Stimulated activated CD4-positive, alpha-beta T cell treated with anti-CD3 and anti-CD28 coated beads, TNF-alpha, amount 100 ng/mL, for 24 hours (primary cell): ENCODE measurements at places on chromosomes 4 and X.

GRCh38 chr4:27248829-27249228 lies 388.2 kb downstream of the STIM2 start:
- DNase-seq = no peak

- DNase-seq = no peak
These were observed 69.9 kb downstream of the GASK1B start for GRCh38 chr4:158102904-158103303.

DNA sequence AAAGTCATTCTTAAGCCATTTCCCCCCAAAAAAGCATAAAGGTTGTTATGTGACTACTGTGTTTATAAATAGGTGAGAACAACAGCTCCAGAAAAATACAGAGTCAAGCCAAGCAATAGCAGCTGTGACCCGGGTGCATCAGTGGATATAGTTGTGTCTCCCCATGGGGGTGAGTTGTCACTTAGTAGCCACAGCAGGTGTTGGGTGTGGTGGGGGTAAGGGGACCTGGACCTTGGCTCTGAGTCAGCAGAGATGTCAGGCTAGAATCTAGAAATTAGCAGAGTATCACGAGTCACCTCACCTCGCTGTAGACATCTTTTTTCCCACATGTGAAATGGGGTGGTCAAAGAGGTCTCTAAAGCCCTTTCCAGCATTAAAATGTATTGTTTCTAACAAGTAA lies 42.4 kb downstream of the MOSPD2 start:
- no peak for DNase-seq

GRCh38 chrX:73821921-73822559 lies 259.0 kb downstream of the CHIC1 start:
- no peak for DNase-seq

GRCh38 chr4:38563707-38564495 lies 100.1 kb upstream of the KLF3 start:
- no peak for DNase-seq

DNA sequence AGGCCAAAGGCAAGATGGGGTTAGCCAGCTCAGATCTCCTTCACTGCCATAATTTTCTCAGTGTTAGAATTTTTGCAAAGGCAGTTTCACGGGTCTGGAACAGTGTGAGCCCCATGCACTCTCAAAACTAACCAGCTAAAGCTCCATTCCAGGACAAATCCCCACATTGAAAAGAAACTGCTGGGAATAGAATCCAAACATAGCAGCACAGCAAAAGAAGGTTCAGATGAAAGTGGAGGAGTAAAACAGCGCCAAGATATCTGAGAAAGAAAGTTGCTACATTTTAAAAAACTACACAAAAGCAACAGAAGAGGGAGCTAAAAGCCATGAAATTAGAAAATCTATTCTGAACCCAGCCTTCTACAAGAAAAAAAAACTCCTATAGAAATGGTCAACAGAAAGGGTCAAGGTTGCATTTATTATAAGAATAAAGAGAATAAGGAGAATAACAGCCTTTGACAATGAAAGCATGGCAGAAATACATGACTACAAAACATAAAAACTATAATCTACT lies 39.6 kb upstream of the SLC7A3 start:
- DNase-seq = no peak
